Kasumi-1 (cell line): ENCODE measurements at places on chromosomes 3 and 15.
A peak's percentile ranks its signal among the peaks of the same experiment; 100 is the strongest.

DNA sequence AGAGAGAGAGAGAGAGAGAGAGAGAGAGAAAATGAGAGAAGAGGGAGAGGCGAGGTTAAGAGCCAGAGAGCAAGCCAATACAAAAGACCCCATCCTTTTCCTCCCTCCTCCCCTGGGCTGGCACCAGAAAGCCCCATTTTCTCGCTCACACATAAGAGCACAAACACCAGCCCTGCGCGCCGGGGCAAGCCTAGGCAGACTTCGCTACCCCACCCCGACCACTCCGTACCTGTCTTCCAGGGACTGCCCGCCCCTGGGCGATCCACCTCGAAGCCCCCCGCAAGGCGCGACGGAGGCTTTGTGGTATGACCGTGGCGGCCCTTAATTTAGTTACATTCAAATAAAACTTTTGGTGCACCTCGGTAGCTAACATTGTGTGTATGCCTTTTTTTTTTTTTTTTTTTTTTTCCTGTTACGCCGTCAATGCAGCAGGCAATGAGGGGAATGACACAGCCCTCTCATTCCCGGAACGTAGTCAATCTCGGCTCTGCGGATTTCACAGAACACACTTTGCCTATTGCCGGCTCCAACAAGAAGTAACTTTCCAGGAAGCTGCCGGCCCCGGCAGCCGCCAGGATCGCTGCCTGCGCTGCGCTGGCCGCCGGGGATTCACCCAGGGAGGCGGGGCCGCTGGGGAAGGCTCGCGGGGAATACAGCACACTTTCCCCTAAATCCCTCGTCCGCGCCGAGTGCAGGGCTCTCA is 7.7 kb downstream of the BCL6 start:
- peak; percentile 35 for DNase-seq

DNA sequence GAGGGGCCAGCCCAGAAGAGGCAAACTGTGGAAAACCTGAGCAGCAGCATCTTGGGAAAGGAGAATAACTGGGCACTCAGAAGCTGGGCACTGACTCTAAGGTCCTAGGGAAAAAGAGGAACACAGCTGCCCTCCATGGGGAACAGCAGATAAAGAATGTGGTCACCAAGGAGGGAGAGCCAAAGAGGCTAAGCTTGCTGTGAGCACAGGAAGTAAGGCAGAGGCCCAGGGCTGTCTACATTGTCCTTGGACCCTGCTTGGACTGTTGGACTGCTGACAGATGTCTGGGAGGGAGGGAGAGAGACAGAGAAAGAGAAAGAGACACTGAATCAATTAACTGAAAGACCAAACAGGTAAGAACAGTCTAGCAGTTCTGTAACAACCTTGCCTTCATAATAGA is 4.5 kb upstream of the MNS1 start:
- DNase-seq = peak; percentile 35

DNA sequence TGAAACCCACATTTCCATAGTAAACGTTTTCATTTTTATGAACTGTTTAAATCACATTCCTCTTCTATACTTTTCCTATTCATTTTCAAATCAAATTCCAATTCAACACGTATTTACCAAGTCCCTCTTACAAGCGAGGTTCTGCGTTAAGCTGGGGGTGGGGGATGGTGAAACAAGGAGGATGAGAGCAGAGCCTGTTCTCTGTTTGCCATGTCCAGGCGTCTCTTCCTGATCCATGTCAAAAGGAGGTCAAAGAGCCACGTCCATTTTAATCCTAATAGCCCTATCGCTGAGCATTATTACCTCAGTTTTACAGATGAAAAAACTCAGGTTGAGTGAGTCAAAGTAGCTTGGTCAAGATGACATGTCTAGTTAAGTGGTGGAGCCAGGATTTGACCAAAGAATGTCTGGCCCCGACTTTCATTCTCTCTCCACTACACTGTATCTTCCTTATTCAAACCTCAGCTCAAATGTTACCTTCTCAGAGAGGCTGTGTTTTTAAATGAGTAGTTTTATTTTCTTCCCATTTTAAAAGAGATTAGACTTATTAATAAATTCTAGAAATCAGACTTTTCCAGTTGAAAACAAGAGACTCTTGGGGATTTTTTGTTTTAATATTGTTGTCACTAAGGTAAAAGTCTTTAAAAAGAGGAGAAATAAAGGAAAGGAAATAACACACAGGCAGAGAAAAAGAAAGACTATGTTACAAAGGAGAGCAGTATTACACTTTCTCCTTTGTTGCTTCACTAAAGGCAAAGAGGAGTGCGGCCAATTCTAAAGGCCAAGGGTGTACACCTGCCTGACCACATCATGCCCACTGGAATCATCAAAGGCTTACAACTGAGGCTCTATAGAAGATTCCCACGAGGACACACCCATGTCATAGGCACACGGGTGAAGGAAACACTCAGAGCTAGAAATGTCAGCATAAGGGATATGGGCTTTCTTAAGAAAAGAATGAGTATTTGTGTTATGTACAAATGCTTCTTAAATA is 42.4 kb downstream of the MYO5A start:
- DNase-seq = no peak

GRCh38 chr3:51163051-51163450 is 222.0 kb upstream of the MANF start:
- no peak for DNase-seq

DNA sequence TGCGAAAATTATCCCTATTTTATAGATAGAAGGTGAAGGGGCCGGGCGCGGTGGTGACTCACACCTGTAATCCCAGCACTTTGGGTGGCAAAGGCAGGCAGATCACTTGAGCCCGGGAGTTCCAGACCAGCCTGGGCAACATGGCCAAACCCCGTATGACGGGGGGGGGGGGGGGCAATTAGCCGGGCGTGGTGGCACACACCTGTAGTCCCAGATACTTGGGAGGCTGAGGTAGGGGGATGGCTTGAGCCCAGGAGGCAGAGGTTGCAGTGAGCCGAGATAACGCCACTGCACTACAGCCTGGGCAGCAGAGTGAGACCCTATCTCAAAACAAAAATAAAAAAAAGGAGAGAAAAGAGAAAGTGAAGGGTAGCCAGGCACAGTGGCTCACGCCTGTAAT is 1.4 kb downstream of the AAGAB start:
- DNase-seq = no peak
